ENCODE measurements at places on chromosomes 7 and 10.

DNA sequence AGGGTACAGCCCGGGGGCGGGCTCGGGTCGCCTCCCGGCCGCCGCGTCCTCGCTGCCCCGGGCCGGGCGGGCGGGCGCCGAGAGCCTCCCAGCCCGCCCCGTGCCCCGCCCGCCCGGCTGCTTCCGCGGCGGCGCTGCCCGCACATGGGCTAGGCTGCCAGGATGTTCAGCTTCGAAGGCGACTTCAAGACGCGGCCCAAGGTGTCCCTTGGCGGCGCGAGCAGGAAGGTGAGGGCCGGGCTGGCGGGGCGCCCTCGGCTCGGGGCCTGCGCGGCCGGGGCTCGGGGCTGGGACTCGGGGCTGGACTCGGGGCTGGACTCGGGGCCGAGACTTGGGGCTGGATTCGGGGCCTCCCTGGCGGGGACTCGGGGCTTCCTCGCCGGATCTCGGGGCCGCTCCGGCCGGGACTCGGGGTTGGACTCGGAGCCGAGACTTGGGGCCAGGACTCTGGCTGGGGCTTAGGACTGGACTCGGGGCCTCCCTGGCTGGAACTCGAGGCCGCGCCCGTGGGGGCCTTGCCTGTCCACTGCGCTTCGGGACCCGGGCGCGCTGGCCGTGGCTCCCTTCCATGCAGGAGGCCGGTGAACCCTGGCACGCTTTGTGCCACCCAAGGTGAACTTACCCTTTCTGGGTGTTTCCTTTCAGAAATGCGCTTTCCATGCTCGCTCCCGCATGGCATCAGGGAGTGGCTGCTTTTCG, 534 bp downstream of the UBE3C start:
- peak; percentile 18 for DNase-seq

- DNase-seq = no peak
These were observed 33.8 kb downstream of the FAM53B start for GRCh38 chr10:124710266-124710881.

DNA sequence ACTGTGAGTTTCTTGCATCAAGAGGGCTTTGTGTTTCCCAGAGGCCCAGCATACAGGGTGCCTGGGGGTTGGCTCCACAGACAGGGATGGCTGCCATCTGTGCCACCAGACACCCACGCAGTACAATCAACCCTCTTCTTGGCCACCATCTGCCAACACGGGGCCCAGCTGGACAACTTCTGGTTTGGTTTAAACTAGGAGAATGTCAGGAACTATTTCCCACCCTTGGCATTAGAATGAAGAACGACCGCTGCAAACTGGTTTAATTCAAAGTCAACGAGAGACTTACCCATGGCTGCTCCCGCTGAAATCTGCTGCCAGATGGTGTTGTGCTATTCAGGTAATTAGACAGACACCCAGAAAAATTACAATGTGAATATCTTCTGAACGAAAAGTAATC, 27.8 kb downstream of the NMT2 start:
- DNase-seq = no peak

DNA sequence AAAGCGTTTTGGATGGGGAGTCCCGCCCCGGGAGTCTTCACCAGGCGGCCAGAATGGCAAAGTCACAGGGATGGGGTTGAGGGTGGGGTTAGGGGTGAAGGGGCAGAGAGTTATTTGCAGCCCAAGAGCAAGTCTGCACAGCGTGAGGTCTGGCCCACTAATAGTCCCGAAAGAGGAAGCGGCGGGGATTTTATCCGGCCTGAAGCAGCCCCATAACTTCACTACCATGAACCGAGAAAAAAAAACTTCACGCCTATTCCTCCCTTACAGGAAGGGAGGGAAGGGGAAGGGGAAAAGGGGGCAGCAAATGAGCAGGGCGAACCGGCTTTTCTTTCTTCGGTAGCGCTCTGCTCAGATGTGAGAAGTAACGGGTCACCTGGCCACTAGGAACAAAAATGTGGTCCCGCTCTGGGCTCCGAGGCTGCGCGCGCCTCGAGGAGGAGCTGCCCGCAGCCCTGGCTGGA, 712 bp downstream of the ITPRIP start:
- no peak for DNase-seq

DNA sequence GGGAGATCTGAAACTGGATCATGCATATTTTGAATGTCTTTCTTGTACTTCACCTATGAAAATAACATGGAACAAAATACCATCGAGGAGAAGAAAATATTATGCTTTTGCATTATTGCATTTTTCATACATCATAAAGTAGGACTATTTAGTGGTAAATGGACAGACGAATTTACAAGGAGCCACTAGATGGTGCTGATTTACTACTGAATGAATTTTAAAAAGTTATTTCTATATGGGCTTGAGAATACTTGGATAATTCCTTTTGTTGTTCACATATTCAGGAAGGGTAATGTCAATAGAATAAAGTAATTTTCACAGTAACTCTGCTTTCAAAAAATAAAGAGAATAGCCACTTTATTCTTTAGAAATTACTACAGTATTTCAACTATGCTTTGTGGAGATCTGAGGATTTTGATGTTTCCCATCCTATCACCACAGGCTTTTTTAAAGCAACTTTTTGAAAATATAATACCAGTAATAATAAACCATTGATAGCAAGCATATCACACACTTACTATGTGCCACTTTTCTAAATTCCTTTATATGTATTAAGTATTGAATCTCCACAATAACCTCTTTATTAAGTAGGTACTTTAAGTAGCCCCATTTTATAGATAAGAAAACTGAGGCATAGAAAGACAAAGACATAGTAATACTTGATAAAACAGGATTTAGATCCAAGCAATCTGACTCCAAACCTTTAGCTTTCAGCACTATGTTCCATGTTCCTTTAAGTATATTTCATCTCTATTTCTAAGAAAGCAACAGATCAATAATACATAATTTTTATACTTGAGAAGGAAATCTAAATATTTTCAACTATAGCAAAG, 38.6 kb downstream of the NEBL start:
- DNase-seq = no peak

DNA sequence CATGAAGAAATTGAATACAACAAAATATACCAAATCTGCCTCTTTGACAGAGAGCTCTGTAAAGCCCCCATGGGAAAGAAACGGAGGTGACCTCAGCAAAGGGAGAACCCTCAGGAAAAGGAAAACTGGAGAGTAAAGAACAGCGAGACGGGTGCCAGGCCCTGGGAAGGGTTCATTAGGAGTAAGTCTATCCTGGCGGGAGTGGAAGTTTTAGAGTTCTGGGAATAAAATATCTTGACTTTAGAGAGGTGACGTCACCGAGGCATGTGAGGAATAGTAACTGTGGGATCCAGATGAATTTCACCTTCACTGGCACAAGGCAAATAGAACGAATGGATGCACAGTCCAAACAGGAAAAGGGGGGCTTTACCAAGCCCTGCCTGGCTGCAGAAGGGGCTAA, 362.8 kb upstream of the IGFBP3 start:
- DNase-seq = no peak

GRCh38 chr10:130127364-130128061, 8.7 kb upstream of the GLRX3 start:
- no peak for DNase-seq

DNA sequence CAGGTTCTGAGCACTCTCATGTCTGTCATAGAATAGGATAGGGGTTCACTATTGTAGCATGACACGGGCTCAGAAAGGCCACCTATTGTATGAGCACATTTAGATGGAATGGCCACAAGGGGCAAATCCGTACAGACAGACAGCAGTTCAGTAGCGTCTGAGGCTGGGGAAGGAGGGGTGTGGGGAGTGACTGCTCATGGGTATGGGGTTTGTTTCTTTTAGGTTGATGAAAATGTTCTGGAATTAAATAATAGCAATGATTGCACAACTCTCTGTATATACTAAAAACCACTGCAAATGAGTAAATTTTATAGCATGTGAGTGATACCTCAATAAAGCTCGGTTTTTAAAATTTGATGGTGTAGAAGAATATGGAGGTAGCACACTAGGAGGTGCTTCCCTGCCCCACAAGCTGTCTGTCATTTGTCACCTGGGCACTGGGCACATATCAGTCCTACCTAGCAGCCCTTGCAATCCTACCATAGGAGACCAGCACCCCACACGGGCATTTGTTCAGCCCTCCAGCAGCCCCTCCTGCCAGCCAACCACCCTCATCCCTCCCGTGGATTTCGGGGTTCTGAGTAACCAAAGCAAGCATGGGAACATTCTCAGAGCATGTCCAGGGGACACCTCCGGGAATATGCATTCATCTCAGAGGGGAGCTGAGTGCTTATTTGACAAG, 35.2 kb downstream of the KCNMA1 start:
- DNase-seq = no peak

GRCh38 chr10:14385596-14386593, 55.2 kb upstream of the FRMD4A start:
- DNase-seq = peak; percentile 13

Measured in stimulated activated CD8-positive, alpha-beta memory T cell treated with anti-CD3 and anti-CD28 coated beads, Interleukin-7, amount 100 ng/mL, for 24 hours (primary cell).